Common myeloid progenitor, CD34-positive (primary cell): ENCODE measurements at places on chromosomes 5 and 9.

DNA sequence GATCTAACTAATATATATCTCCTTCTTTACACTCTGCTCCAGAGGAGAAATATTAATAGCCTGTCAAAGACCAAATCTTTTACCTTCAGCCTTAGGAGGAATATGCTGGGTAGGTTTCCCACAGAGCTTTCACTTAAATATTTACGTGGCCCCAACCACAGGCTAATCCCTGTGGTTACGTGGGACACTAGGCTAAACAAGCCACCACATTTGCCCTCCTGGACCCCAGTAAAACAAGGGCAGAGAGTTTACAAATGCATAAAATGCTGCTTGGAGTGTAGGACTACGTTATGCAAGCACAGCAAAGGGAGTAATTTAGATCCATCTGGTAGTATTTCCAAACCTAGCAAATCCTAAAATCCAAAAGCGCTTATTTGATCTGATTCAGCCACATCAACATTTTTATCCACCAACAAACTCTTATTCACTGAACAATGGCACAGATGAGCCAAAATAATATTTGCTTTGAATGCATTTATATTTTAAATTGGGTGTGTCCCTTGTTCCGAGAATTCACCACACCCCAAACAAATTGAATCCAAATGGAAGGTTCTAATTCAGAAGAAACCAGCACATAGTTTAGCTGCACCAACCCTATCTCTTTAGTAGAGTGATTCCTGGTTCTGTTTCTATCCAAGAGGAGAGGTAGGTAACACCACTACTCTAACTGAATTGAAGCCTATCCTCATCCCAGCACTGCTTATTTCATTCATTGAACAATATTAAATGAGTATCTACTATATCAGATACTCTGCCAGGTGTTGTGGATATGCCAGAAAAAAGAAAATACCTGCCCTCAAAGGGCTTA is 179.0 kb downstream of the TSSK1B start:
- DNase-seq, result no peak

DNA sequence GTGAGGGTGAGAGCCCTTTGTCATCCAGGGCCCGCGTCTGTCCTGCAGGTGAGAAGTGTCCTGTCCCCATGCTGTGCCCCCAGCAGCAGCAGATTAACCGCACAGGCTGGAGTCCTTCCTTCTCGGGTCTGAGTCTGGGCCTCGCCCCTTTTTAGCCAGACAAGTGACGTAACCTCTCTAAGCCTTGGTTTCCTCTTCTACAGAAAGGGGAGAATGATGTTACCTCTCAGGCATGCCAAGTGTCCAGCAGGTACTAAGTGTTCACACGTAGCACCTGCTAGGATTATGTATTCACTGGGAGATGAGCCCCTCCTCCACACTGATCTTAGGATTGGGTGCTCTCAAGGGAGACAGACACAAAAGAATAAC is 6.9 kb downstream of the NEURL1B start:
- peak; percentile 21 for DNase-seq

GRCh38 chr5:132392411-132392810 is 22.9 kb downstream of the SLC22A5 start:
- DNase-seq, result no peak

DNA sequence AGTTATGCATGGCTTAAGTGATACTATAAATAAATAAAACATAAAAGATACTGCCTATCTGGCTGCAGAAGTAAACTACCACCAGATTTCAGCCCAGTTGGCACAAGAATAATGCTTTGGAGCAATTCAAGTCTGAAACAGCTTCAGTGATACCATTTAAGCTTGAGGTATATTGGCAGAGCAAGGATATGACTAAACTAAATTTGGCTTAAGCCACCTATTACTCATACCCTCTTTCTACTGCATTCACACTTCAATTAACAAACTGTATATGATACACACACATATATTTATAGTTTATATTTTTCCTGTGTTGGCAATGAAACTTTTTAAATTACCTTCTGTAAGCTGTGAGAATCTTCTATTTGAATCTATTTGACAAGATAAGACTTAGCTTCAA is 431.9 kb downstream of the ANXA1 start:
- DNase-seq, result no peak

- no peak for DNase-seq
Observed at GRCh38 chr9:7983490-7983889, 183.9 kb upstream of the DMAC1 start.

- no peak for DNase-seq
Observed at GRCh38 chr9:77922591-77922990, 109.0 kb downstream of the GNAQ start.

GRCh38 chr9:37437621-37438020 is 15.1 kb downstream of the GRHPR start:
- DNase-seq, result no peak

DNA sequence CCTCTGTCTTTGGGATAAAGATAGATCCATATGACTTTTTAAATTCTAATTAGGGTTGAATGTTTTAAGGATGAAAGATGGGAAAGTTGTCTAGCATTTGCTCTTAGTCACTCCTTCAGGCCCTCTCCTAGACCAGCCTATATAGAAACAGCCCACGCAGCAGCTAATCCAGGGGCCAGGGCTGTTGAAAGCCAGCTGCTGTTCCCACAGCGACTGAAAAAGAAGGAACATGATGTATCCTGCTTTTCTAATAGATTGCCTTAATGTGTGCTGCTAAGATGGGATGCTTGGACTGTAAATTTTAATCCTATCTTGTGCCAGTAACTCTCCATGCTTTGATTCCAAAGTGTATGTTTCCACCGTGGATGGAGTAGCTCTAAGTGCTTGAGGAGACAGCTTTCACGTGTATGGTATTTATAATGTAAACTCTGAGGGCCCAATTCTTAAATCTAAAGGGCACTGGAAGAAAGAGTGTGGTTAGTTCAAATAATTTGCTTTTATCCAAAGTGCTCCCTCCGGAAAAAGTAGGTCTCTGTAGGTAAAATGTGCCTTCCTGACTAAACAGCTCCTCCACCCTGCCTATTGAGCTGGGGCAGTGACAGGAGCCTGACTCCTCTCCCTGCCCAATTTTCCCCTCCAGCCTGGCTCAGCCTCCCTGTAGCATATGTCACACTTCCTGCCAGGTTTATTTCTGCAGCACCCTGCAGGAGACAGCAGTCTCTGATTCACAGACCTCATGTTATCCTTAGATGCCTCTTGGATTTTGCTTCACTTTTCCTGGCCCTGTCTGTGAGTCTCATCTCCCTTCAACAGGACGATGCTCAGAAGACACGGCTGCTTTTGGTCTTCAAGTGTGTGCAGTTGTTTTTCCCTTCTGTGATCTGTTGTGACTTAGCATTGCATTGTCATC is 33.2 kb downstream of the SLC36A1 start:
- no peak for DNase-seq

- peak; percentile 70 for DNase-seq
Observed at GRCh38 chr9:115042781-115043509, 75.0 kb downstream of the TNC start.

DNA sequence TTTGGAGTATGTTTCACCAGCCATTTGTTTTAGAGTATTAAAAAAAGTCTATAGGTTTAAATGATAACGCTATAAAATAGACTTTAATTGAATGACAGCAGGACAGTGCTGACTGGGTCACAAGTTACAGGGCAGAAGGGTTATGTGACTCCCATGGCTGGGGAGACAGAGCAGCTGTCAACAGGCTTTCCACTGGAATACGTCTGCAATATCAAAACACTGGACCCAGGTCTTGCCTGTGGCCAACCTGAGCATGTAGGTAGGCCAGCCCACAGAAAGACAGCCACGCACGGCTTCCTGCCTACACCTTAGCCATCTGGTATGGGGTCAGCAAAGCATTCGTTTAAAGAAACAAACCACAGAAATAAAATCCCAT is 80.7 kb downstream of the OTULIN start:
- no peak for DNase-seq

DNA sequence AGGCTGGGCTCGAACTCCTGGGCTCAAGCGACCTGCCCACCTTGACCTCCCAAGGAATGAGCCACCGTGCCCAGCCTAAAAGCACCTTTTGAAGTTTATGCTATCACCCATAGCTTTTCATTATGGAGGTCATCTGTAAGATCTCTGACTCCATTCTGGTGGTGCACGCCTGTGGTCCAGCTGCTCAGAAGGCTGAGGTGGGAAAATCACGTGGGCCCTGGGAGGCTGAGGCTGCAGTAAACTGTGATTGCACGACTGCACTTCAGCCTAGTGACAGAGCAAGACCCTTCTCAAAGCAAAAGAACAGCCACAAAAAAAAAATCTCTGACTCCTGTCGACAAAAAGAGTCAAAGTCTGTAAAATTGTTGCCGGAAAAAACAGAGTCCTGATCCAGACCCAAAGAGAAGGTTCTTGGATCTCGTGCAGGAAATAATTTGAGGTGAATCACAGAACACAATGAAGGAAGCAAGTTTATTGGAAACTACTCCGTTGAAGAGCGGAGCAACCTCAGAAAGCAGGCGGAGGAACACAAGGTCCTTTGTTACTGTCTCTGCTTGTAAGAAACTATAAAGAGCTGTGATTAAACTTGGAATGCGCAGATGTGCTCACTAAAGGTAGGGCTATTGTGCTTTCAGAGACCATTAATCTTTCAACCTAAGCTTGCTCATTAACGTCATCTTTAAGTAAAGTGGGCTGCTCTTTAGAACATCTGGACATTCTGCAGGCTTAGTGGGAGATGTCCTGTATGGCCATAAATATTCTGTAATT is 2.0 kb upstream of the HAUS6 start:
- DNase-seq, result no peak

DNA sequence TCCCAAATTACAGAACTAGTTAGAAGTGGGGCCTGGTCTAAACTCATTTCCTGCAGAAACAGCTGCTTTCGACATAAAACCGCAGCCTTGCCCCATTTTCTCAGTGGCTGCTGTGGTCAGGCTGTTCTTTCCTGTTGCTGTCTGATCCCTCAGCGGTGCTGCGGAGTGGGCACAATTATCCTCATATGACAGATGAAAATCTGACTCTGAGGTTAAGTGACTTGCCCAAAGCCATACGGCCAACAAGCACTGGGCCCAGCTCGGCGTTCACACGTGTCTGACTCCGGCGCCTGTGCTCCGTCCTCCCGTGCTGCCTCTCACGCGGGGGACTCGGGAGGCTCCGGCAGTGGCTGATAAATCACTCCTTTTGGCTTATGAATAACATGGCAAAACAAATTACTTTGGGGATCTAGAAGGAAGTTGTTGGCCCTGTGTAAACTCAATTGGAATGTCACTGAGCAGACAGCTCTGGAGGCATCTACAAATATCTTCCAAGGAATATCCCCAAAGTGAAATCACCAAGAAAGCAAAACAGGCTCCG is 142.6 kb upstream of the LMX1B start:
- DNase-seq, result peak; percentile 95

DNA sequence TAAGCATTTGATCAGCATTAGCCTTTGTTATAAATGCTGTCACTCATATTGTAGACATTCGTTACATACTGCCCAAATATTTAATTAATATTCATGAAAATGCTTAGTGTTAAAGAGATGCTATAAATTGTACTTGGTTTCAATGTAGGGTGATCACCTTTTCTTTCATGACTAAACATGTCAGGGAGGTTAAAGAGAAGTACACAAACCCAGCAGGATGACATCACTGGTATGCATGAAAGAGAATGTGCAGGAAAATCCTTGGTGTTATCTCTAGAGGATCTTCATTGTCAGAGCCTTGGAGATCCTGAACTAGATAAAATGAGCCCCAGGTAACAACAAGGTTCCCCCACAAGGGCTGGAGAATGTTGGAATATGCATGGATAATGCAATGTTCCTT is 33.0 kb upstream of the SV2C start:
- DNase-seq, result no peak

GRCh38 chr9:84793251-84793650 is 123.7 kb downstream of the NTRK2 start:
- DNase-seq, result no peak

- no peak for DNase-seq
Observed at GRCh38 chr5:1029282-1029944, 20.8 kb downstream of the NKD2 start.

GRCh38 chr9:117958726-117959125 is 254.5 kb downstream of the TLR4 start:
- DNase-seq, result no peak

GRCh38 chr9:79471580-79472543 is 99.9 kb upstream of the TLE4 start:
- DNase-seq, result peak; percentile 39

DNA sequence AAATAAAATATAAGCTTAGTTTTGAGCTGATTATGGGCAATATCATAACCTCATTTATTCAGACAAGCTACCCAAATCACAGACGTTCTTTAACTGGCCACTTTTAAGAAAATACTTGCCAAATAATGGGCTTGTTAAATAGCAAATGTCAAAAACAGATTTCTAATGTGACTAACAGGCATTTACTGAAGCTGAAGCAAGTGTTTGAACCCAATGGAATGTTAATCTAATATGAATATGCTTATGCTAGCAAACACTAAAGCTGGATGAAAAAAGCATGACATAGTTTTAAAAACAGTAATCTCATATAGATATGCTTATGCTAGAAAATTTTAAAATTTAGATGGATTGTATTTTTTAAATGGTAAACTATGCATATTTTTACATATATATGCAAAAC is 411.6 kb upstream of the PTGER4 start:
- DNase-seq, result no peak

DNA sequence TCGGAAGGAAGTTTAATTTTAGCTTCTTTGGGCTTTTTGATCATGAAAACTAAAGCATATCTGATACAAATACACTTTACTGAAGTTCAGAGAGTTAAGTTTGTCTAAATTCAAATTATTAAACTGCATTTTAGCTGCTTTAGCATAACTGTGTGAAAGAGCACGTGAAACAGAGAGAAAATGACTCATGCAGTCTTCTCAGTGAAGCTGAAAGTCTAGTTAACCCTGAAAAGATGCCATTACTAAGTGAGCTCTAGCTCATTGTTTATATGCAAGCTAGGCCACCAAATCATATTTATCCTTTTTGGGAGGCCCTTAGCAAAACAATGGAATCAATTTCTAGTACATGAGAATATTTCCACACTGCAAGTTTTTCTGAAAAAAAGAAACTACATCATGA is 27.6 kb downstream of the TPD52L3 start:
- no peak for DNase-seq

DNA sequence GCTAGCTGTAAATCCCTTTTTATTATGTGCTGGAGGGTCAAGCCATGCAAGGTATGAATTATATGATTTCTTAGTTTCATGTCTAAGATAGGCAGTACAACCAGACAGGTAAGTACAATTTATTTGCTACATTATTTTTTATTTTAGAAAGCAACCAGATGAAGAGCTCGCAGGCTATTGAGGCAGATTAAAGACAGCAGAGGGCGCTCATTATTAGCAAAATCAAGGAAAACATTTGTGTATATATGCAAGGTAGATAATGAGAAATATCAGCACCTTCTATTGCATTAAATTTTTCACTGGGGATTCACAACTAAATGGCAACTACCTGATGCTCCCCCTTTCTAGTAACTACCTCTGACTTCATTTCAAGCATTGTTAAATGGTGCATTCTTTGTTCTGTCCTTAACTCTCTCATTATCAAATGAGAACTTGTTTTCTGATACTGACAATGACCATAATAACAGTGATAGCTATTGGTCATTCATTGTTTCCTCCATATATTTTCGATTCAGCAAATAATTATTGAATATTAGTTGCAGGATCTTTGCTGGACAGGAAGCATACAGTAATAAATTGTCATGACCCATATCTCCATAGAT is 8.6 kb downstream of the SCGB3A2 start:
- peak; percentile 58 for DNase-seq

GRCh38 chr5:82785456-82785855 is 291.7 kb downstream of the TMEM167A start:
- no peak for DNase-seq
